ENCODE measurements at places on chromosomes 6 and 20.

DNA sequence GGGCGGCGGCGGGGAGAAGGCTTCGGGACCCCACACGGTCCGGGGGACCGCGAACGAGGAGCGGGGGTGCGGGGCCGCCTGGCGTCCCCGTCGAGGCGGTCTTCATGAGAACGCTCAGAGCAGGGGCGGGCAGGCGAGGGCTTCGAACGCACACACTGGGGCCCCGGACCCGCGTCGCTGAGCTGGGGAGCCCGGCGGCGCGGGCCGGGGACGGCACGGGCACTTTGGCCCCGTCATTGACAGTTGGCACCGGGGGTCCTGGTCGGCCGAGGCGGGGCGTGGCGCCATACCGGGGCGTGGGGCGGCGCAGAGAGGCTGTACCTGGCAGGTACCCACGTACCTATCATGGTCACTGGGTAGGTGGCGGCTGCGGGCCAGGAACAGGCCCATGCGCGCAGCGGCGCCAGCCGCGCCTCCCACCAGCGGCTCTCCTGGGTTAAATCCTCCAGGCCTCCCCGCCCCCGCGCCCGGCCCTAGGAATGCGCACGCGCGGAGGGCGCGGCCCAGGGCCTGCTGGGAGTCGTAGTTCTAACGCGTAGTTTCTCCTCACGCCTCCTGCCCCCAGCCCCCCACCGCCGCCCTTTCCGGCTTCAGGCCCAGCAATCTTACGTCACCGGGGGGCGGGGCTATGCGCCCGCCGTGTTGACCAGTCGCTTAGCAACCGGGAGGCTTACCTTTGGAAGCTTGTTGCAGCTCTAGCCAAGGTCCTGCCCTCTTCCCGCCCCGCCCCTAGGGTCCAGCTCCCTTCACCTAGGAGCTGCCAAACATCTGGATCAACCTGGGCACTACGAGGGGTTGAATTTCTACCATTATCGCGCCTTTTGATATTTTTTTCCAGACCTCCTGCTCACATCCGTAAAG lies at the start of the genes PACRG and PRKN:
Gene PACRG (plus strand): TSS at position 653 of the 861 bp plus-strand sequence.
Gene PRKN (minus strand): TSS at position 445 of the 861 bp plus-strand sequence.
- peak; percentile 97 for DNase-seq

DNA sequence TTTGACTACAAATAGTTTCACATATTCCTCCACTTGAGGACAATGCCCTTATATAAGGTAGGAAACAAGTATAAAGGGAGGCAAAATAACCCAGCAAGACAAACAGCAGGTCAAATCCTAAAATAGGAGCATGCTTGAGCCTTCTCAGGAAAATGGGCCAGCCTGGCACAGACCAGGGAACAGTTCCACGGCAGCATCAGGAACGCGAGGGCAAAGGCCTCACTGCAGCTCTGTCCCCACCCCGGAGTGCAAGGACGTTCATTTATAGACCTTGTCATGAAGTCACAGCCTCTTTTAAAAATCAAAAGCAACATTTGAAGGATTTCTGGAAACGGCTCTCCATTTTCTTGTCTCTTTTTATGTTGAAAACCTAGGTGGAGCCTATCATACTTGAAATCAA lies 17.1 kb downstream of the PDE10A start:
- no peak for DNase-seq

DNA sequence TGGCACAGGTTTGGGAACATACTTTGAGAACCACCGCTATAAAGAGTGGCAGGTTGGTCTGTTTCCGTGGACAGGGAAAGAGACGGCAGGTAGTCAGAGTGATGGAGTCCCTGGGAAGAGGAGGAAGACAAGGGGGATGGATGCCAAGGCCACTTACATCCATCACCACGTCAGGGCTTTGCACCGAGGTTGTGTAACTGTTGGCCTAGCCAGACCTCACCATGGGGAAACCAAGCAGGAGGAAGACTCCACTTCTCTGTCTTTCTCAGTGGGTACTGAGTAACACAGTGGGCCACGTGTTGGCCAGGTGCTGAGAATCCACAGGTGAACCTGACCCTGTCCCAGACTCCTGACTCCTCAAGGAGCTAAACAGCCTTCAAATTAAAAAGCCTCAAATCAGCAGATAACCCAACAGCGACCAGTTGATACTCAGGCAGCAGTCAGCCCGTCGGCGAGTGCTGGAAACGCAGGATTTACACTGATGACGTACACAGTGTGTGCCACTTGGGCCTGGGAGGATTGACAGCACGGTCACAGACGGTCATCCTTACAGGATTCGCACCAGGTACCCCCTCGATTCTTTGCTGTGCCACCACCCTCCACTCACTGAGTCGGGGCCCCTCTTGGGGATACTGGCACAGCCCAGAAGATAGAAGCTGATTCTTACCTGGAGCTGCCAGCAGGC lies 134.6 kb upstream of the SNX9 start:
- DNase-seq = no peak

- DNase-seq = peak; percentile 46
Observed at GRCh38 chr20:41029150-41029901, 704 bp downstream of the TOP1 start.

DNA sequence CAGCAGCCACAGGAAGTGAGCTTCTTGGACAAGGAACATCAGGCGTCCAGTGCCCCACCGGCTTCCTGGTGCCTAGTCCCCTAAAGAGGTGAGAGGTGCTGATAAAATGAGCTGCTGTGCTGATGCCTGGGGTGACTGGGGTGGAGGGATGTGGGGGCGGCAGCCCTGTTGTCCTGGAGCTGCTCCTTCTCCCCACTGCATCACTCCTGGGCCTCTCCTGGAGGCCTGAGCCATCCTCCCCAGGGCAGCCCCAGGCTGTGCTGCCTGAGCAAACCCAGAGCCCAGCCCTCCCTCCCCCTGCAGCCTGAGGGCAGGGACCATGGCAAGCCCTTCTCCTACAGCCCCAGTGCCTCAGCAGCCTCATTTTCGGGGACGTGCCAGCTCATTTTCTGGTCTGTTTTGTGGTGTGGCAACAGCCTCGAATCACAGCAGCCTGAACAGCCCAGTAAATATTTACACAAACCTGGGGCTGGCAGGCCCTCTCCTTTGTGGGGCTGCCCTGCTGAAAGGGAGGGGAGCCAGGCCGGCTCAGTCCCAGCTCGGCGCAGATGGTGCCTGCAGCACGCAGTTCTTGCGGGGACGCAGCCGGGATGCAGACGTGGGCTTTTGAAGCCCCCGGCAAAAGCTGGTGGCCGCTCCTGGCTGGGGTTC lies 259.9 kb downstream of the DLL1 start:
- DNase-seq = no peak

GRCh38 chr6:157143171-157143889 lies 180.0 kb downstream of the TMEM242 start:
- no peak for DNase-seq

GRCh38 chr6:14280766-14281293 lies 163.3 kb downstream of the CD83 start:
- no peak for DNase-seq

- DNase-seq = no peak
Observed at GRCh38 chr6:37256692-37257319, 766 bp upstream of the TBC1D22B start.

- no peak for DNase-seq
Observed at GRCh38 chr20:33602826-33603590, 59.1 kb upstream of the C20orf144 start.

DNA sequence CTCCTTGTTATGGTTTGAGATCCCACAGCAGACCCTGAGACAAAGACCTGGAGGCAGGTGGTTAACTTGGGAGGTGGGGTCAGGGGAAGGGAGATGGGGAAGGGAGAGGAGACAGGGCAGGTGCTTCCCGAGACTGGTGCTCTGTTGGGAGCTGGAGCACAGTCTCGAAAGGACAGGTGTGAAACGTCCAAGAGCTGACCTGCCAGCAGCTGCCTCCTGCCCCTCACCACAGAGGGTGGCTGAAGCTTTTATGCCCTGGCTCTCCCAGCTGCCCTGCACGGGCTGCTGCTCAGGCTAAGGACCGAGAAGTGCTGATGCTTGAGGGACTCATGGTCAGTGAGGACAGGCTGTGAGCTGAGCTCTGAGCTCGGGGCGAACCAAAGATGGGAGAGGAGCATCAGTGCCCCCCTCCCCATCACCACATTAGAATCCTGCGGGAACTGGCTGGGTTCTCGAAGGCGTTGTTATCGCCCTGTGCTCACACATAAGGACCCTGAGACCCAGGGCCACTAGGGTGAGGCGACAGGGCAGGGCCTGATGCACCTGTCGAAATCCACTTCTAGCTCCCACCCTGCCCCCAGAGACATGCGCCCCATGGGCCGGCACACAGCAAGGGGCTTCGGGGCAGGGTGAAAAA lies 25.3 kb upstream of the CD93 start:
- DNase-seq = no peak

DNA sequence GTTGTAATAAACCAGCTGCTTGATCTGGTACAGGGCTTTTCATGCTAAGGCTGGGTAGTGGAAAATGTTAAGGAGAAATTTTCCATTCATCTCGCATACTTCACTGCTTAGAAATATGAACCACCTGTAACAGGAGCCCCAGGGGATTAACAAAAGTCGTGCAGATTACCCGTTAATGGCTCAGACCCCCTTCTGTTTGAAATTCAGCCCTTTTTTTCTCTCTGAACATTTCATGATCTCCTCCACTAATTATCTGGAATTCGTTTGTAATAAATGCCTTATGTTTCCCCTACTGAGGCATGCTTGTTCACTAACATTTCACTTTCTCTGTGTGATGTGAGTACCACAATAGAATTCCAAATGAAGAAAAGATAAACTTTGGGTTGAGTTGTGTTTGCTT lies 336.4 kb upstream of the HSF2 start:
- no peak for DNase-seq

- DNase-seq = no peak
Observed at GRCh38 chr20:8527998-8528723, 396.1 kb downstream of the PLCB1 start.

- no peak for DNase-seq
Observed at GRCh38 chr20:39473536-39473935, 511.4 kb downstream of the DHX35 start.

GRCh38 chr20:43893930-43894329 lies 20.7 kb upstream of the TOX2 start:
- no peak for DNase-seq

DNA sequence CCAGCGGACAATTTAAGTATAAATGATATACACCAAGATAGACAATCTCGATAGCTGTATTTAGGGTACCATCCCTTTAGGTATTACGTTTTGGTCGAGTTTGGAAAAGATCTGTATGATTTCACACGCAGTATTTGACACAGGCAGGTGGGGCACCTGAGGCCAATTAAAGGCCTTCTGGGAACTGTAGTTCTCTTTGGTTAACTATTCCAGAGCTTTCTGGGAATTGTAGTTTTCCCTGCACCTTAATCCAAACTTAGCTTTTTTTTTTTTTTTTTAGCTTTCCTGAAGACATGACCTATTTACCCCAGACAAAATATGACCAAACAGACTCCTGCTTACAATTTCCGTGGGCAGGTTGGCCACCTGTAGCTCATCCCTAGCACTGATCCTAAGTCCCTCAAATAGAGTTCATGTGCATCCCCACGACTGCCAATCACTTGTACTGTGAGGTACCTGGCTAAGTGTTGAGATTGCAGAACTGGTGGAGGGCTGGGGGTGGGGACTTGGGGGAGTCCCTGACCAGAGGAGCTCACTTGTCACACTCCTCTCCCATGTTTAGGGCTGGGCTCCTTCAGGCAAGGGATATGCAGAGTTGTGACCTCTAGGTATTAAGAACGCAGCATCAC lies 999 bp upstream of the EHMT2 start:
- DNase-seq = peak; percentile 79

All from SW 1271 (cell line).